ENCODE measurements at places on chromosomes 13 and 19. TPM values are rescaled to one million over a fixed set of nuclear protein-coding genes. Genes with fewer than 3 reads are reported as not detected.
A peak's percentile ranks its signal among the peaks of the same experiment; 100 is the strongest.

DNA sequence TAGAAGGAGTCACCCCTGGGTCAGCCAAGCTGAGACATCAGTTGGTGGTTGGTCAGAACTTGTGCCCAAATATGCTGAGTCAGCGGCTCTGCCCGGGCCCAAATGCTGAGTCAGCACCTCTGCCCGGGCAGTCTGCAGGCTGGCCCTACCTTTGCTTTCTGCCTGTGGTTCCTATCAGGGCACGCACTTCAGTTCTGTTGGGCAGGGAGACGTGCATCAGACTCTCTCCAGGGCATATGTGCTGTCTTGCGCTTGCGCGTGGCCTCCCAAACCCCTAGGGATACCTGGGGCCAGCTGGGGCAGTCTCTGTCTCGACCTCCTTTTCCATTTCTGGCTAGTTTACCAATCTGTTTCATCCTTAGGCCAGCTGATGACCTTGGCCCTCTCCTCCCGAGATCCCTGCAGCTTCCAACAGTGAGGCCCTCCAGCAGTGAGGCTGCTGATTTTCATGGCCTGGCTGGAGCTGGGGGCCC lies 24.4 kb upstream of the LDLR start:
- H3K4me3 ChIP-seq = no peak overlapping the region
- DNase-seq = no peak
- H3K4me1 ChIP-seq = no peaks in the 10 kb centered on the region
- peaks cover 24% of the 10 kb centered on the region for H3K36me3 ChIP-seq

GRCh38 chr13:72221276-72221962 lies 354.4 kb upstream of the DACH1 start:
- peak; percentile 5 for DNase-seq
- H3K36me3 ChIP-seq = no peaks in the 10 kb centered on the region
- H3K27me3 ChIP-seq = no peaks in the 10 kb centered on the region
- no peak overlapping the region for H3K27ac ChIP-seq
- H3K4me1 ChIP-seq = peaks cover 2% of the 10 kb centered on the region

DNA sequence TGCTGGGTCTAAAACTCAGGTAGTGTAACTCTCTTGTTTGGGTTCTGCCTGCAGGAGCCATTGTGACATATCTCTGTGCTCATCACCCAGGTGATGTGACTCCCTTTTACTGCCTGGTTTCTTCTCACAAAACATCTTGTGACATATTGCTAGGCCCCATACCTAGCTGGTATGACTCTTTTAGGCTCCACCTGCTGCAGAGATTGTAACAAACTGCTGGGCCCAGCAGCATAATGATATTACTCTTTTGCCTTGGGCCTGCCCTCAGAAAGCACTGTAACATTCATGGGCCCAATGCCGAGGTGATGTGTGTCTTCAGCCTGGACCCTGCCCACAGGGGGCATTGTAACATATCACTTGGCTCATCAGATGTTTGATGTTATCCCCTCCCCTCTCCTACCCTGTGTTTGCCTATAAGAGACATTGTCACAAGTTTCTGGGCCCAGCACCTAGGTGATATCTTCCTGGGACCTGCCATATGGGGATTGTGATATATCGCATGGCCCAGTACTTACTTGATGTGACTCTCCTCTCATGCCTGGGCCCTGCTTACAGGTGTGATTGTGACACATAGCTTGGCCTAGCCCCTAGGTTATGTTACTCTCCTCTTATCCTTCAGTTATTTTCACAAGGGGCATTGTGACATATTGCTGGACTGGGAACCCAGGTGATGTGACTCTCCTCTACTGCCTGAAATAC lies 18.0 kb upstream of the ZNF681 start:
- peaks cover 43% of the 10 kb centered on the region for H3K36me3 ChIP-seq
- peak overlapping the region; percentile 5 for H3K27ac ChIP-seq
- H3K27me3 ChIP-seq = no peaks in the 10 kb centered on the region
- no peak for DNase-seq
- no peak overlapping the region for H3K4me3 ChIP-seq

DNA sequence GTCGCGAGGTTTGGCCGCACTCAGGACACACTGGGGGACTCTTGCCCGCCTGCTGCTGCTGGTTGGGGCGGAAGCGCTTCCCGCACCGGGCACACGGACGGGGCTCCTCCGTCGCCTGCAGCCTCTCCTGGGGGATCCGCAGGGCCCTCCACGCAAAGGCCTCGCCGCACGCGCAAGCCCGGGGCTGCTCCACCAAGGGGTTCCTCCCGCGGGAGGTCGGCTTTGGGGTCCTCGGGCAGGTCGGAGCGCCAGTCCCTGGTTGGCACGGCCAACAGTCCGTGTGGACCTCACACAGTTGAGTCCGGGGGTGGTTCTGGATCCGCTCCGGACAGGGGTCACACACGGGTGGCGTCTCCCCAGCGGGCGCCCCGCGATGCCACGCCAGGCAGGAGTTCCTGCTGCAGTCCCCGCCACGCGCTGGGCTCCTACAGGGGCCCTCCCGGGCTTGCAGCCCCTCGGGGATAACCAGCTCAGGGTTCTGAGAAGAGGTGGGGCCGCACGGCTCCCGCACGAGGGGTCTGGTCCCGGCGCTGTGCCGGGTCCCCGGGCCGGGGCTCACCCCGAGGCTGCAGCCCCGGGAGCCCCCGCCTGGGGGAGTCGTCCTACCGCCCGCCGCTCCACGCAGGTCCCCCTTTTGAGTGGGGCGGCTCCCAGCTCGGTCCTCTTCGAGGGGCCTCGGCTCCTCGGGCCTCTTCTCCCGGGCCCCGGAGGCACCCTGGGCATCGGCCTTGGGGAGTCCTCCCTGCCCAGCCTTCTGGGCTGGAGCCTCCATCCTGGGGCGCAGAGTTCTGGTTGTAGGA lies 6.2 kb upstream of the ZNF497 start:
- no peaks in the 10 kb centered on the region for H3K4me1 ChIP-seq
- no peak for DNase-seq
- no peak overlapping the region for H3K4me3 ChIP-seq
- no peaks in the 10 kb centered on the region for H3K36me3 ChIP-seq
- H3K27ac ChIP-seq = no peak overlapping the region
- H3K27me3 ChIP-seq = no peaks in the 10 kb centered on the region

- H3K4me3 ChIP-seq = peak overlapping the region; percentile 91
- peak; percentile 56 for DNase-seq
- H3K27me3 ChIP-seq = no peaks in the 10 kb centered on the region
- H3K27ac ChIP-seq = peak overlapping the region; percentile 97
Measured at GRCh38 chr13:41017159-41017558, 2.0 kb downstream of the ELF1 start.

- H3K27ac ChIP-seq = peak overlapping the region; percentile 97
- no peaks in the 10 kb centered on the region for H3K27me3 ChIP-seq
- H3K36me3 ChIP-seq = peaks cover 7% of the 10 kb centered on the region
- peak overlapping the region; percentile 94 for H3K4me3 ChIP-seq
- no peak for DNase-seq
Measured at GRCh38 chr13:99495466-99496183, 5.6 kb upstream of the TM9SF2 start.

- DNase-seq = no peak
- H3K27ac ChIP-seq = no peak overlapping the region
- H3K4me1 ChIP-seq = no peaks in the 10 kb centered on the region
Measured at GRCh38 chr13:30216111-30216510, 91.2 kb downstream of the KATNAL1 start.

- no peaks in the 10 kb centered on the region for H3K36me3 ChIP-seq
- H3K27me3 ChIP-seq = peaks cover 64% of the 10 kb centered on the region
- no peaks in the 10 kb centered on the region for H3K4me1 ChIP-seq
- H3K4me3 ChIP-seq = no peak overlapping the region
Measured at GRCh38 chr19:39647918-39648317, 7.8 kb upstream of the LGALS16 start.

DNA sequence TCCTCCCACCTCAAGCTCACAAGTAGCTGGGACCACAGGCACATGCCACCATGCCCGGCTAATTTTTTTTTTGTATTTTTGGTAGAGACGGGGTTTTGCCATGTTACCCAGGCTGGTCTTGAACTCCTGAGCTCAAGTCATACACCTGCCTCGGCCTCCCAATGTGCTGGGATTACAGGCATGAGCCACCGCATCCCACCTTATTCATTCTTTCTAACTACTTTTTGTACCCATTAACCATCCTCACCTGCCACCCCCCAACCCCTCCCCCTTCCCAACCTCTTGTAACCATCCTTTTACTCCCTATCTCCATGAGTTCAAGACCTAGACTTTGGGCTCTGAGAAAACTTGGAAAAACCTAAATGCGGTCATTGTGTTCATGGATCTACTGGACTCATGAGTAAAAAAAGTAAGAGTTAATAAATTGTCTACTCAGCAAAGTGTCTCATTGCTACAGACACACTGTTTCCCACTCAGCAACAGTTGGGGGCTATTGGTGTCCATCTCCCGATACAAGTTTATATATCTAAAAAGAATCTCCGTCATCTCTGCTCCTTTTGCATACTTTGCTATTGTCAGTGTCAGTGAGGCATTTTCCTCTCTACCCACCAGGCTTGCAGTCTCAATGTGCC lies 44.1 kb upstream of the MEDAG start:
- H3K4me1 ChIP-seq = peaks cover 3% of the 10 kb centered on the region
- peaks cover 8% of the 10 kb centered on the region for H3K27me3 ChIP-seq
- no peak overlapping the region for H3K4me3 ChIP-seq
- no peak overlapping the region for H3K27ac ChIP-seq
- H3K36me3 ChIP-seq = no peaks in the 10 kb centered on the region

DNA sequence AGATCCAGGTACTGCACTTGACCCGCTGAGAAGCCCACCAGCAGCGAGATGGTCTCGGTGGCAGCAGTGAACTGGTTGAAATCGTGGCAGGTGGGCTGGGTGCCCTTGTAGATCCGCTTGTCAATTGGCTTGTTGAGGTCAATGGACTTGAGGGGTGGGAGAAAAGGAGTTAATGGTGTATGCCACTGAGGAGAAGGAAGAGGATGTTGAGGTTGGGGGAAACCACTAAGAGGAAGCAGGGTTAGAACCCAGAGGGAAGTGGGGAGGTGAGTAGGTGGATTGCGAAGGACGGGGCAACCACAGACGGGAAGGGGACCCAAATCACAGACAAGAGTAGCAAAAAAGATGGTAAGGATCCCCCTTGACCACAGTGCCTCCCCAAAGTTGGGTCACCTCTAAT lies 1.7 kb downstream of the DMWD start:
- peak; percentile 50 for DNase-seq
- H3K4me3 ChIP-seq = peak overlapping the region; percentile 93
- peaks cover 43% of the 10 kb centered on the region for H3K36me3 ChIP-seq
- peaks cover 28% of the 10 kb centered on the region for H3K4me1 ChIP-seq
- peaks cover 25% of the 10 kb centered on the region for H3K27me3 ChIP-seq
- H3K27ac ChIP-seq = no peak overlapping the region

DNA sequence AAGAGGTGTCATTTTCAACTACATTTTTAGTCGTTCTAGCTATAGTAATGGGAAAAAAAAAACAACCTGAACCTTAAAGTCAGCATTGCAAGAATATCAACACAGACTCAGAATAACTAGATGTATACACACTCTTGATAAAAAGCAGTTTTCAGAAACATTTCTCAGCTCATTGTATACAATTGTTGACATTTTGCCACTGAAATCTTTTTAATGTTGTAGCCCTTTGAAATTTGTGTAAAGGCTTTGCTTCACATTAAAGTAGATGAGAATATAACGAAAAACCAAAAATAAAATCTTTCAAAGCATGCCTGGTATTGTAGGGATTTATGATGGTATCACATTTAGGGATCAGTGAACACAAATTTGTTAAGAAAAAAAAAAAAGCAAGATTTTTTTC lies 87.2 kb upstream of the SLC10A2 start:
- H3K27ac ChIP-seq = no peak overlapping the region
- DNase-seq = no peak
- no peaks in the 10 kb centered on the region for H3K27me3 ChIP-seq
- H3K4me3 ChIP-seq = no peak overlapping the region
- no peaks in the 10 kb centered on the region for H3K36me3 ChIP-seq
- no peaks in the 10 kb centered on the region for H3K4me1 ChIP-seq

DNA sequence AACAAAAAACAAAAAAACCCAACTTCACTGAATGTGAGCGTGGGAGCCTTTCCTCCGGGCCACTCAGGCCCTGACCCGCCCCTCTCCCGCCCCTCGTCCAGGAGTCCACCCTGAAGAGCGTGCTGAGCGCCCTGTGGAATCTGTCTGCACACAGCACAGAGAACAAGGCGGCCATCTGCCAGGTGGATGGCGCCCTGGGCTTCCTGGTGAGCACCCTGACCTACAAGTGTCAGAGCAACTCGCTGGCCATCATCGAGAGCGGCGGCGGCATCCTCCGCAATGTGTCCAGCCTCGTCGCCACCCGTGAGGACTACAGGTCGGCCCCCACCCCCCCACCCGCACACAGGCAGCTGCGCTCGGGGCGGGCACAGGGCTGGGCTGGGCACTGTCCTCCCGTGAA lies 11.9 kb downstream of the APC2 start:
- peaks cover 14% of the 10 kb centered on the region for H3K27me3 ChIP-seq
- no peaks in the 10 kb centered on the region for H3K36me3 ChIP-seq
- no peak overlapping the region for H3K27ac ChIP-seq
- peaks cover 2% of the 10 kb centered on the region for H3K4me1 ChIP-seq
- no peak for DNase-seq
- H3K4me3 ChIP-seq = no peak overlapping the region

DNA sequence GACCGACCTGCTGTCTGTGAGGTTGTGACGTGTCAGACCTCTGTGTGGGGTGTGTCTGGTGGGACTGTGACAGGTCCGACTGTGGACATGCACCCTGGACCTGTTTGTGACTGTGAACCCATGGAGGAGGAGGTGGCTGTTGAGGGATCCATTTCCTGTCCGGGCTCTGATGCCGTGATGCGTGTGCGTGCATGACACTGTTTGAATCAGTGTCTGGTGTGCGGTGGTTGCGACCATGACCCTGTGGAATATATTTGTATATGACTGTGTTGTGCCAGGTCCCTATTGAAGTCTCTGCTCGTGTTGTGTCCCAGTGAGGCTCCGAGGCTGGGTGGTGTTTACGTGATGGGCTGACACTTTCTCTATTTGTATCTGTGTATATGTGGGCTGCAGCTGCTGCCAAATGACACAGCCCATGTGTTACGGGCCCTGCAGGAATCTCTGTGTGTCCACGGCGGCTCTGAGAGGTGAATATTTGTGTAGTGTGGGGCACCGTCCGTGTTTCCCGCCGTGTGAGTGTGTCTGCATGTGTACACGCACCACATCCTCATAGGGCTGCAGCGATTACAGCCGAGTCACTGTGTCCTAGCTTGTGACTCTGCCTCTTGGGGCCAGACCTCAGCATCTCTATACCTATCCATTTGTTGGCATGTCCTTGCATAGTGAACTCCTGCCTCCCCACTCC lies 18.3 kb downstream of the CCDC97 start:
- H3K4me3 ChIP-seq = peak overlapping the region; percentile 65
- peaks cover 64% of the 10 kb centered on the region for H3K4me1 ChIP-seq
- no peaks in the 10 kb centered on the region for H3K27me3 ChIP-seq
- H3K36me3 ChIP-seq = peaks cover 49% of the 10 kb centered on the region
- DNase-seq = peak; percentile 87

- H3K4me3 ChIP-seq = peak overlapping the region; percentile 96
- peak; percentile 7 for DNase-seq
- no peak overlapping the region for H3K27ac ChIP-seq
Measured at GRCh38 chr13:46795321-46795720, 1.6 kb downstream of the ESD start.

The RPL18 gene
- 2,304 TPM for total RNA-seq

The GPR4 gene
- total RNA-seq = not detected

The SNRNP70 gene
- 187 TPM for total RNA-seq

The ZNF8 gene
- total RNA-seq = 5.8 TPM

The SLC6A16 gene
- 0.61 TPM for total RNA-seq
